Fibroblast of the conjunctiva (primary cell): ENCODE measurements at places on chromosomes 1 and 21.

- no peak for DNase-seq
Measured at GRCh38 chr1:100302739-100303138, 36.7 kb downstream of the RTCA start.

DNA sequence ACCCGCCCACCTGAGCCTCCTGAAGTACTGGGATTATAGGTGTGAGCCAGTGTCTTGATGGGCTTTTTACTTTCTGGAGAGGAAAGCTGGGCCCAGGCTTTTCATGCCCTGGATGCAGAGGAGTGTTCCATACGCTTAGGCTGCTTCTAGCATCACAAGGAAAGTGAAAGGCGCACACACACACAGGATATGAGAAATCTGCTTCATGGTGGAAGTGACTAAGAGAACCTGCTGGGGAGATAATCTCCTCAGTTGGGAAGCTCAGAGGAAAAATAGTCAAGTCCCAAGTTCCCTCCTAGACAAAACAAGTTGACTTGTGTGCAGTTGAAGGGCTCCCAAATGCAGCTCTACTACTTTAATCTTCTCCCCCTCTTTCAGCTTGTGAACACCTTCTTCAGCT, 2.2 kb downstream of the NUDC start:
- no peak for DNase-seq

- no peak for DNase-seq
Measured at GRCh38 chr1:52263153-52263910, 102.7 kb downstream of the CC2D1B start.

DNA sequence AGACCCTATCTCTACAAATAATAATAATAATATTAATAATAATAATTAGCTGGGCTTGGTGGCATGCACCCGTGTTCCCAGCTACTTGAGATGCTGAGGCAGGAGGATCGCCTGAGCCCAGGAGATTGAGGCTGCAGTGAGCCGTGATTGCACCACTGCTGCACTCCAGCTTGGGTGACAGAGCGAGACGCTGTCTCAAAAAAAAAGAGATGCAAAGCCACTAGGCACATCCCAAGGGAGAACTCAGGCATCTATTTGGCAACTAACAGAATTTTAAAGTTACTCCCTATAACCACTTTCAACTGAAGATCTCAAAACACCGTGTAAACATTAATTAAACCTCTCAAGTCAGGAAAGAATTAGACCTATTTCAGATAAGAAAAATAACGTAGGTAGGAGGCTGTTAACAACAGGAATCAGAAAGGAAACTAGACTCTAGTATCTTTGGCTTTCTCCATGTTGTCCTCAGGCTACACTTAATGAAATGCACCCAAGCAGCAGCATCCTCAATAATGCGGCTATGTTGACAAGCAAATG, 3.7 kb downstream of the RNF19B start:
- no peak for DNase-seq

GRCh38 chr1:28718586-28719331, 18.0 kb upstream of the YTHDF2 start:
- DNase-seq = peak; percentile 20

DNA sequence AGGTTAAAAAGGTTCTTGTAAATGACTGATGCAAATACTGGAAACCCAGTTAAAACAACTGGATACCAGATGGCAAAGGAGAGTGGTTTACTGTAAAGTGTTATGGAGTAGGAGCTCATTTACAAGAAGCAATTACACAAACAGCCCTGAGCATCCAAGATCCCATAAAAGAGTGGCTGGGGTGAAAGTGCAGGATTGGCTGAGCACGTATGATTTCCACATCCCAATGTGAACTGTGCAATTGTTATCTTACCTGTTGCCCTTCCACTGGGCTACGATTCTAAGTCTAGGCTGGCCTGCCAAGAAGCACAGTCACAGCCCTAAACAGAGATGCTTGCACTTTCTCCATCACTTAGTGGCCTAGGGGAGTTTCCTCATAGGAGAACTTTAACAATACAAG, 277.6 kb upstream of the RUNX1 start:
- no peak for DNase-seq

- no peak for DNase-seq
Measured at GRCh38 chr1:12548973-12549459, 69.0 kb downstream of the DHRS3 start.

GRCh38 chr1:89873770-89874169, 52.9 kb downstream of the LRRC8D start:
- peak; percentile 26 for DNase-seq

DNA sequence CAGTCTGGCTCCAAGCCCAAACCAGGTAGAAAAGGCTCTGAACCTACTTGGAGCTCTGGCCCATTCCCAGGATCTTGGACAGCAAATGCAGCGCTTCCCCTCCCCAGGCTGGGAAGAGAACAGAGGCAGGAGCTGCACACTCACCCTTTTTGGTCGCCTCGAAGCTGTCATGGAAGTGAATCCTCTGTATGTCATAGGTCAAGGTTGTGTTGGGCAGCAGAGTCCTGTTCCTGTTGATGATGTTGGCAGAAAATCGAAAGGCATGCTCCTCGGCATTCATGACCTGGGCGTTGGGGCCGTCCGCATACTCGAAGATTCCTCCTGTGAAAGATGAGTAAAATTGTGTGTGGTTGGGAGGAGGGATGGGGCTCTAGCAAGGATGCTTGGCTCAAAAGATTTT, 143.5 kb downstream of the GRIK3 start:
- DNase-seq = no peak

- DNase-seq = no peak
Measured at GRCh38 chr1:84259989-84260388, 41.5 kb upstream of the SAMD13 start.

DNA sequence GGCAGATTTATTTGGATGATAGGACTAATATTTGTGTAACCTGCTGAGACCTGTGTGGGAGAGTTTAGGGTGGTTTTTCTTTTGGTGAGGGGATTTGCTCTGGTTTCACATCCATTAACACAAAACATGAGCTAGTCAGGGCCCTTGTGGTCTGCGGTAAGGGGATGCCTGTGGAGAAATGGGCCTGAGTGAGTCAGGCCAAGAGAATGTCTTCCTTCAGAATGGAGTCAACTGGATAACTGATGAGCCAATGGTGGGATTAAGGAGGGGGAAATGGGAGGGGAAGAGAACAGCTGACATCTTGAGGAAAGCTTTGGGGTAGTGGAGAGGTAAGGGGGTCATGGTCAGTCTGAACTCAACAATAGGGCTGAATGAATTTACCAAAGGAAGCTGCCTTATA, 13.9 kb downstream of the WNT2B start:
- peak; percentile 75 for DNase-seq

GRCh38 chr1:230222678-230223077, 155.6 kb downstream of the GALNT2 start:
- DNase-seq = no peak

- DNase-seq = no peak
Measured at GRCh38 chr1:149927056-149927562, 494 bp downstream of the SF3B4 start.

GRCh38 chr1:42957880-42958487, 684 bp downstream of the SLC2A1 start:
- no peak for DNase-seq

DNA sequence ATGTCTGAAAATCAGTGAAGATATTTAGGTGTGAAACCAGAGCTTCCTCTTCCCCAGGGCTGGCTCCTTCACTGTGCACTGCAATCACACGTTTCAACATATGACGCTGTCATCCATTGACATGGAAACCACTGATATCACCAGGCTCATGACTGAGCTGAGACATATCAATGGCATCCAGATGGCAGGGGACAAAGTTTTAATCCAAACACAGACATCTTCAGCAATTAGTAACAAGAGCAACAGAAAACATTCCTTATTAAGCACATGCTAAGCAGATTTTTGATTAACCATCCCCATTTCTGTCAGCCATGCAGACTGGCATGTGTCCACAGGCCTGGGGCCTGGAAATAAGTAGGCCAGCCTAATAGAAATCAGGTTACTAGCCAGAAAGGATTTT, 108.0 kb upstream of the ADAR start:
- no peak for DNase-seq

DNA sequence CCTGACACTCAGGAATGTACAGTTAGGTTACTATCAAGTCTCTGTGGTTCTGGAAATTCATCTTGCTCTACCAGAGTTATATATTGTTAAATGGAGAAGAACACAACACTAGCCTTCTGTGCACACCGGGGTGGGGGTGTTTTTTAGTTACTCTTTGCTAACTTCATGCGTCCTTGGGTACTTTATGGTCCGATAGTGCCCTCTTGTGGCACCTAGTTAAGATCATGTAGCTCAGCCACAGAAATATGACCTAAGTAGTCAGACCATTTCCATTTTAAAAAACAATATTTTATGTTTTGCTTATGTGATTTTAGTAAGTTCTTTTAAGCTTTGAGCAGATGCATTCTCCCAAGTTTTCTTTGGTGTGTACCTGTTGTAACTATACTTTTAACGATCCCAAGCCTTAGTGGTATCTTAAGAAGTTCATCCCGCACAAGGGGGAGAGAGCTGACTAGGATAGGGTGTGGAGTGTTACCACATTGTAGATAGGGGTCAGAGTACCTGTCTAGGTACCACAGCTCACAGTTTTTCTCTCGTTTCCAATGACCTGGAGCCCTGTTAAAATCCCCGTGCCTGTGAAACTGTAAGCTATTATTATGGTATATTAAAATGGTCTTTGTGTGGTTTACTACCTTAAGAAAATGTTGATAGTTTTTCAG, 20.6 kb upstream of the SH3D21 start:
- peak; percentile 88 for DNase-seq

GRCh38 chr1:32273391-32274208, 18.3 kb upstream of the HDAC1 start:
- no peak for DNase-seq

- DNase-seq = no peak
Measured at GRCh38 chr1:111219557-111220286, 7.8 kb upstream of the CHI3L2 start.

- no peak for DNase-seq
Measured at GRCh38 chr1:167739752-167740151, 18.0 kb downstream of the MPZL1 start.

DNA sequence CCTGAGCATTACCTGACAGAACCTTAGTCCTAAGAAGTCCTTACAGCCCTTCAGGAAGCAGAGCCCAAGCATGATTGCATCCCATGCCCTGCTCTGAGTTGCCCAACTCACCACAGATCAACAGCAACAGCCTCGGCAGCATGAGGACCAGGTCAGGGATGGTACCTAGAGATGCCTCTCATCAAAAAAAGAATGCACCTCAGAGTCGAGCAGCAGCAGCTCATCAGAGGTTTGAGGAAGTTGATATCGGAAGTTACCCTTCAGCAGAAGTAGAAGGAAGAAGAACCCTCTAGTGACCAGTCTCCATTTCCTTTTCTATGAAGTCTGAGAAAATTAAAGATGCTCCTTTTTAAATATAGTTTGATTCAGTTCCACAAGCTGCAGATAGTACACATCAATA, at the start of gene FCRL1:
FCRL1 (minus strand) TSS at position 225 of the 400 bp plus-strand sequence; CDS start at position 142, 83 bp downstream.
- no peak for DNase-seq

DNA sequence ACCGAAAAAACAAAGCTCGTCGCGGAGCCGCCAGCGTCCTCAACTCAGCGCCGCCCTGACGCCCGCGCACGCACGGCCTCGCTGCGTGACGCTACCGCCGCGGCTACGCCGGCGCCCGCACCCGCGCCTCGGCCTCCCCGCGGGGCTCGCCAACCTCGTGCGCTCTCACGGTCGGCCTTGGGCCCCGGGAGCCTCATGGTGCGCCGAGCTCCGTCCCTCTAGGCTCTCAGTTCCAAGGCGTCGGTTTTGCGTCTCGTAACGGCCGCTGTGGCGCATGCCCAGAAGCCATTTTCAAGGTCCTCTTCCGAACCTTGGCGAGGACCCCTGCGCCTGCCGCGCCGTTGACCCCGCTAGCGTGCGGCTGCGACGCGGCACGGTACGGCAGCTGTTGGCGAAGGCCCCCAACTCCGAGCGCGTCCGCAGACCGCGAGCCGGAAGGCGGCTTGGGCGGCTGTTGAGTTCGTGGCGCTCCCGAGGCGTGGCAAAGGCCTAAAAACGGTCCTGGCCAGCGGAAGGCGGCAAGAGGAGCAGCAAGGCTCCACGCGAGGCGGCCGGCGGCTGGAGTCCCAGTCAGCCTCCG, at the start of gene HENMT1:
HENMT1 (minus strand) TSS at position 64 of the 580 bp plus-strand sequence. CDS start 1,209 bp downstream, outside the sequence.
- peak; percentile 33 for DNase-seq

GRCh38 chr1:43545339-43545694, 14.6 kb downstream of the PTPRF start:
- DNase-seq = no peak

DNA sequence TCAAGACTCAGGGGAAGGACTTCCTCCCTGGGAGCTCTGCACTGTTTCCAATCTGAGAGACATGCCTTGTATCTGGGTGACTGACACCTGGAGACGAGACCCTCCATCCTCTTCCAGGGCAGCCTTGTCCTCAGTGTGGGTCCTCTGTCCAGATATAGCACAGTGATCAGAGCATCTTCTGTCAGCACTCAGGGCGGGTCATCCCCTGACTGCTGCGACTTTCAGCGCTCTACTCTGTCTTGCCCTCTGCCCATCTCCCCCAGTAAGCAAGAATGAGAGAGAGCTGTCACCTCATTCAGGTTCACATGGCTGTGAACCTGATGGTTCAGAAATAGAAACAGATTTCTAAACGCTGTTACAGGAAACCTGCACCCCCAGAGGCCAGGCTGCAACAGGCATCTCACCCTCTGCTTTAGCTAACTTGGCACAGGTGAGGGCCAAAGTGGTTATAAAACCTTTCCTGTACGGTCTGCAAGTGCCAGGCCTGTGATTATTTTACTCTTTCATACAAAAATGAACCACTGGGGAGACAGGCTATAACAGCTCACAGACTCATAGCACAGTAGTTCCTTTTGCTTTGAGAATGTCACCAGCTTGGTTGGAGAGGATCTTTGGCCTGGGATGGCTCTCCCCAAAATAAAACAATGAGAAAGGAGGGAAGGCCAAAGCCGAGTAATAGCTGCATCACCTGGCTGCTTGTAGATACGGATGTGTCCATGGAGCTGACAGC, 11.4 kb upstream of the TENT5C start:
- DNase-seq = no peak

DNA sequence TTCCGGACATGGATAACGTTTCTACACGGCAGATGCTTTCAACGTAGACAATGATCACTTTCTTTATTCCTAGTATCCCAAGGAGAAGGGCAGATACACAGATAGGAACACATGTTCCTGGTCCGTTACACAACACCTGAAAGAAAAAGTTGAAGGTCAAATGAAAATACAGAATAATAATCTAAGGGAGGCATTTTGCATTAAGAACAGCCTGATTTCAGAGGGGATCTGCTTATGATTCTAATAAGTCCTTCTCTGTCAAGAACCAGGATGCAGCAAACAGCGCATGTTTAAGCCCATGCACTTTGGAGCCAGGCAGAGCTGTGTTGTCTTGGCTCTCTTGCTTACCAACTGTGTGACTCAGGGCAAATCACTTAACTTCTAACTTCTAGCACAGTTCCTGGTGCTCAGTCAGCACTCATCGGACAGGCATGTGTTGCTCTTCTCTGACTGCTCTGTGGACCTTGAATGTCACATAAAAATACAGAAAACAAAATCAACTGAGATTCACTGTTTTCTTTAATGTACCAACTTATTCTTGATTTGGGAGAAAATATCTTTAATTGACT, 56.3 kb upstream of the CNN3 start:
- DNase-seq = peak; percentile 45

DNA sequence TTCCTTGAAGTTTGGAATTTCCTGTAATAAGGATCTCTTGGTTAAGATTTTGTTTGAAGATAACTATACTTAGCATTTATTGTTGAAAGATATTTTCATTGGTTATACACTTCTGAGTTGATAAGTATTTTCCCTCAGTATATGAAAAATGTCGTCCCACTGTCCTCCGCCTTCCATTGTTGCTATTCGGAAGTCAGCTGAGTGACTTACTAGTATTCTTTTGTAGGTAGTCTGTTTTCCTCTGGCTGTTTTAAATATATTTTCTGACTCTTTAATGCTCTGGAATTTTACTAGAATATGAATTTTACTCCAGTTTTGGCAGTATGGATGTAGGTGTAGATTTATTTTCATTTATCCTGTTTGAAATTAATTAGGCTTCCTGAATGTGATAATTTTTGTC, 498.7 kb upstream of the NFIA start:
- DNase-seq = no peak
